ENCODE measurements at places on chromosomes 12 and 14.

- no peak for DNase-seq
These were observed 22.2 kb downstream of the CPSF2 start for GRCh38 chr14:92143962-92144361.

GRCh38 chr14:90986510-90986909 lies 73.9 kb downstream of the RPS6KA5 start:
- no peak for DNase-seq

GRCh38 chr14:48584031-48584430 lies 908.6 kb upstream of the MDGA2 start:
- no peak for DNase-seq

GRCh38 chr12:75657831-75658230 lies 146.4 kb upstream of the KRR1 start:
- DNase-seq = no peak

DNA sequence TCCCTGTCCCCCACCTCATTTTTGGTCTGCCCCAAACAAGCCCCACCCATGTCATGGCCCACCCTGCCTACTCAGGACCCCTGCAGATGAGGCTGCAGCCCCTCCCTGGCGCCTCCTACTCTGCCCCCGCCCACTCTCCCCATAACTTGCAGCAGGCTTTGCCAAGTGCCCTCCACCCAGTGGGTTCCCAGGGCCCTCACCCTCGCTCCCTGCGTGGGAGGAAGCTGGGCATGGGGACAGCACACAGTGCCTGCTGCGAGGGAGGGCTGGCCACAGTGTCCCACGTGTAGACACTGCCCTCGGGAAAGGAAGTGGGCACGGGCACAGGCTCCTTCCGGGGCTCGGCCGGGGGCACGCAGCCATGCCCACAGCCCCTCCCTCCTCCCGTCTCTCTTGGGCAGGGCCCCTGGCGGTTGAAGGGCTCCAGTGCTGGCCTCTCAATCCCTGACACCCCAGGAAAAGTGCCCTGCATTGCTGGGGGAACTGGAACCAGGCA lies 9.4 kb downstream of the AKT1 start:
- DNase-seq = no peak

GRCh38 chr12:54126696-54127537 lies 61.9 kb downstream of the SMUG1 start:
- no peak for DNase-seq

GRCh38 chr12:109089683-109090082 lies 3.6 kb downstream of the ALKBH2 start:
- DNase-seq = no peak

- DNase-seq = no peak
These were observed 67.9 kb downstream of the DPF3 start for GRCh38 chr14:72826039-72826438.

- no peak for DNase-seq
These were observed 25.8 kb downstream of the DACT1 start for GRCh38 chr14:58663494-58664111.

GRCh38 chr14:29278301-29279263 lies 512.0 kb downstream of the FOXG1 start:
- DNase-seq = no peak

GRCh38 chr12:116971222-116971621 lies 60.5 kb downstream of the FBXW8 start:
- DNase-seq = no peak

- DNase-seq = no peak
These were observed 59.1 kb downstream of the DCAF5 start for GRCh38 chr14:69093631-69094421.

- no peak for DNase-seq
These were observed 1.2 kb upstream of the AP1G2 start for GRCh38 chr14:23568600-23569331.

GRCh38 chr12:553216-554000 lies 93.7 kb downstream of the B4GALNT3 start:
- DNase-seq = no peak

GRCh38 chr14:37779480-37779879 lies 184.1 kb downstream of the TTC6 start:
- no peak for DNase-seq

DNA sequence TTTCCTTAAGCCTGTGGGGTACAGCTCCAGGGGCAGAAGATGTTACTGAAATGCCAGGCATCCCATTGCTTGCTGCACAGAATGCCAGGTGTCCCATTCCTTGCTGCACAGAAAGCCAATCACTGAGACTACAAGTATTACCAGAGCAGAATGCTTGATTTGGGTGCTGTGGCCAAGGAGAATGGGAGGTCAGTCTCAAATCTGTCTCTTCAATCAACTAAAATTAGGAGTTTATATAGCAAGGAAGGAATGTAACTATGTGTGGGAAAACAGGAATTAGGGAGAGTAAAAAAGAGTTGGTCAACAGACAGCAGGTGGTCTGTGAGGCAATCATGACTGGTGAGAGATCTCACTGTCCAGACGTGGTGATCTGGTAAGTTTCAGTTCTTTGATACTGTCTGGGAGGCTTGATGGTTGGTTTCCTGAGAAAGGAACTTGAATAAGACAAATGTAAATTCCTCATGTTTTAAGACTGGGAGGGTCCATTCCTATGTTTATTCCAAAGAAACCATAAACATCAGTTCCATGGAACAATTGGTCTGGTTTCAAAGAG lies 31.2 kb upstream of the VASH1 start:
- DNase-seq = no peak

- no peak for DNase-seq
These were observed 213.6 kb downstream of the ERC1 start for GRCh38 chr12:1204581-1205121.

DNA sequence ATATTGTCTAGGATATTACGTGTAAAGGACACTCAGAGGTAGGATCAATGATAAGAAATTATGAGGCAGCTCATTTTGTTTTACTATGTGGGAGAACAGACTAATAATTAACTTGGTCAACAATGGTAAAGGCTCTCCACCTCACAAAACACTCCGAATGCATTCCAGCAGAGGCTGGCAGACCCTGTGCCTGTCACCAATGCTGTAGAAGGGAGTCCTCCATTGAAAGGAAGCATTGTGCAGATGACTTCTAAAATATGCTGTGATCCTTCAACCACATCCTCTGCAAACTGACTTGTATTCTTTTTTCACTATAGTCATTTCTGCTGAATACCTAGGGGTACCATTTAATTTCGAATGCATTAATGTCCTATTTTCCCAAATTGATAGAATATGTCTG lies 119.6 kb upstream of the EEA1 start:
- no peak for DNase-seq

DNA sequence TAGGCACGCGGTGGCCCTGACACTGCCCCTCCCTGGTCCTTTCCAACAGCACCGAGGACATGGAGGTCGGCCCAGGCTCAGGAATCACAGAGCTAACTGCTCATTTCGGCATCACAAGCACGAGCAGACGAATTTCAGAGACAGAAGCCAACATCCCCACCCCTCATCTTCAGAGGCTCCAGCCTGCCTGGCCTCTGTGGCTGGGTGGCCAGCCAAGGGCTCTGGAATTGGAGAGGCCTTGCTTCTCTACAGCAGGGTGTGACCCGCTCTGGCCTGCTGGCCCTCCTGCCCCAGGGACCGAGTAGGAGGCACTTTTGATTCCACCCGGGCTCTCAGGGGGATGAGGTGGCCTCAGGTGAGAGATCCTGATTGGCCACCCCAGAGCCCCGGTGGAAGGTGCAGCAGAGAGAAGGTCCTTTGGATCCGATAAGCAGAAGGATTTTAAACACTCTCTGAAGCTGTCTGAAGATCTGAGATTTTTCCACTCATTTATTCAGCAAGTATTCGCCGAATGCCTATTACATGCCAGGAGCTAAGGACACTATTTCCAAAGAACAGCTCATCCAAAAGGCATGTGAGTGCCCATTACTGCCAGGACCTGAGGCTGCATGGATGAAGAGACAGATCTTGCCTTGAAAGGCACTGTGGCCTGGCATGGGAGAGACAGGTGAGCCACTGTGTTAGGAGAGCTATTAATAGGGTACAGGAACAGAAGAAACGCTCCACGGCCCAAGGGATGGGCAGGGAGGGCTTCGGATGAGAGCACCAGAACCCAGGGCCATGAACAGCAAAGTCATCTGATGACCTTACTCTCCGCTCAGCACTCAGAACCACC lies 10.2 kb downstream of the BAG5 start:
- DNase-seq = no peak

GRCh38 chr14:59274991-59275391 lies 86.5 kb downstream of the DAAM1 start:
- no peak for DNase-seq

GRCh38 chr14:49159081-49159480 lies 427.1 kb downstream of the RPS29 start:
- DNase-seq = no peak

DNA sequence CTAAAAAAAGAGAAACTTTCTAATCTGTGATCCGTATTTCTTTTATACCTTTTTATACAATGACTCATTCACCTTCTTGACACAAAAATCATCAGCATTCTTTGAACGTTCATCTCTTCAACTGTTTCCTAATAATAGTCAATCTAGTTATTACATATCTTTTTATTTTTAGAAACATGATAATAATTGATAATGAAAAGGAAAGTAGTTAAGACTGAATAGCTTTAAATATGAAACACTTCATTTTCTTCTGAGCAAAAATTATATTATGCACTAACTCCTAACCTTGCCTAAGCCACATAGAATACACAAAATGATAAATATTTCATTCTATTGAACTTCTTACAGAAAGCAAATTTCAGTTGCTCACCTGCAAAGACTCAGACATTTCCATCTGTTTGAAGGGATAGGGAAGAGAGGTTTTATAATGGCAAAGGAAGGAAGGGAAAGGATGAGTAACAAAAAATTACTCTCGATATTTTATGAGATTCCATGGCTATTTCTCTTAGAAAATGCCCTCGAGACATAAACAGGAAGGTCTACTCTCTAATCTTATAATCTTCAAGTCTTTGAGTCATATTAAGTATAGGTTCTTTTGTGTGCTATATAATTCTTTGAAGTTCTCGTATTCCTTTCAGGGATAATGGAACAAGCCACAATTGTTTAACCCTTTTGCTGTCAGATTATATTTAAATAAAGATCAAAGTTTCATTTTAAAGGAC lies 7.5 kb upstream of the KLHL42 start:
- no peak for DNase-seq

DNA sequence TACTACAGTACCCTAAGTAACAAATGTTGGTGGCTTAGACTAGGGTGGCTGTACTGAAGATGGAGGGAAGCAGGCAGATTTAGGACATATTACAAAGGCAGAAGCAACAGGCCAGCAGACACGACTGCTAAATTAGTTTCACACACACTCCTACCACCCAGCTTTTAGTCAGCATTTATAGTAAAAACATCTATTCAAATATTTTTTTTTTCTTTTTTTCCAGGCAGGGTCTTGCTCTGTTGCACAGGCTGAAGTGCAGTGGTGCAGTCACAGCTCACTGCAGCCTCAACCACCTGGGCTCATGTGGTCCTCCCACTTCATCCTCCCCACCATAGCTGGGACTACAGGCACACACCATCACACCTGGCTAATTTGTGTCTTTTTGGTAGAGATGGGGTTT lies 72.9 kb downstream of the CDK17 start:
- no peak for DNase-seq

GRCh38 chr12:130111965-130112496 lies 50.2 kb upstream of the FZD10 start:
- DNase-seq = no peak

GRCh38 chr12:46554460-46554859 lies 181.9 kb upstream of the SLC38A2 start:
- DNase-seq = no peak

DNA sequence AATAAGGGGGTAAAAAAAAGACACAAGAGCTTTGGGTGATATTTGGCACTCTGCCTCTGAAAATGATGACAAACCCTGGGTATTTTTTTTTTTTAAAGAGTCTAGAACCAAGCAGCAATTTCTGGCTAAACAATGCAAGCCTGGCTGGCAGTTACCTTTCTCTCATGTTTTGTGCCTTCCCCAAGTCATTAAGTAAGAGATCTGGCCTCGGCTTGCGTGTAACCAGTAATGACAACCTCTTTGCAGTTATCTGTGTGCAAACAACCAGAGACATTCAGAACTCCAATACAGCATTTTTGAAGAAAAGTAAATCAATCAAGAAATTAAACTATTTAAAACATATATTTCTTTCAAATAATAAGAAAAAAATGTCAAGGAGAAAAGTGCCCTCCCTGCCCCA lies 167.5 kb downstream of the KCNC2 start:
- DNase-seq = no peak

DNA sequence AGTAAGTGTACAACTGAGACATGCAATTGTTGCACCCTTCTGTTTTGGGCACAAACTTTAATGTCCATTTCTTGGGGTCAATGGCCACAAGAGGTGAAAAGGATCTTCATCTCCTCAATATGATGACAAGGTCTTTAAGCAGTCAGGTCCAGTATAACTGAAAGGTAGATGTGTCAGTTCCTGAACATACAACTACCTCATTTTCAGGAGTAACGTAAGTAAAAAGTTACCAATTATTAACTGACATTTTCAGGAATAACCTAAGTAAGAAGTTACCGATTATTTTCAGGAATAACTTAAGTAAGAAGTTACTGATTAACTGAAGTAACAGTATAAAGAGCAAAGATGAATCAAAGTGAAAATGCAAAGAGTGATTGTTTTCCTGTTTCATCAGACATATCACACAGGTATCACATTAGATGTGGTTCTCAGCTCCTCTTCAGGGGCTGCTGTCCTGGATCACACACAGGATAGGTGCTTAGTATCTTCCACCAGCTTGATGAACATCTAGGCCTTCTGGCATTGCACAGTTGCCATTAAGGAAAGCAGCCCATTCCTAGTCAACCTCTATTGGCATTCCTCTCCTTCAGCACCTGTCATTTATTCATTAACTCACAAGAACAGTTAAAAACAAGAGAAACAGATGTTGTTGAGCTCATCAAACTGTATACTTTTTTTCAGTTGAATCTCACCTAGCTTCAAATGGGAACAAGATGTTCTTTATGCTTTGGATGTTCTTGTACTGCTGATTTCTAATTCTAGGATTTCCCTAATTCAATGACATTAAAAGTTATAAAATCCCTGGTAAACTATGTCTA lies 200.0 kb downstream of the FOXG1 start:
- no peak for DNase-seq

DNA sequence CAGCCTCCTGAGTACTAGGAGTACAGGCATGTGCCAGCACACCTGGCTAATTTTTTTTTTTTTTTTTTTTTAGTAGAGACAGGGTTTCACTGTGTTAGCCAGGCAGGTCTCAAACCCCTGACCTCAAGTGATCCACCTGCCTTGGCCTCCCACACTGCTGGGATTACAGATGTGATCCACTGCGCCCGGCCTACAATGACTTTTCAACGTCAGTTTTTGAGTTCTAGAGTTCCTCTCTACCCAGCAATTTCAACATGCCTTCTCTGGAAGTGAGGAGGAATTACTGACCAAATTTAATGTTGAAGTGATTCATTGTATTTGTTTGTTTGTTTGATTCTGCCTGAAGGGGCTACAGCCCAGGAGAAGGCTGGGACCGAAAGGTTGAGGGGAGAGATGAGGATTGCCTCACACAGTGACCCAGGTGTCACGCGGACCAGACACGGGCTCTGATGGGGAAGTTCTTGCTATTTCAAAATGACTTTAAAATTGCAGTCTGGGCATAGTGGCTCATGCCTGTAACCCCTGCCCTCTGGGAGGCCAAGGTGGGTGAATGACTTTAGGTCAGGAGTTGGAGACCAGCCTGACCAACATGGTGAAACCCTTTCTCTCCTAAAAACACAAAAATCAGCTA lies 8.6 kb upstream of the DENR start:
- DNase-seq = no peak
